ENCODE measurements at places on chromosomes 12 and 14.

- no peak for DNase-seq
These were observed 53.3 kb downstream of the BEGAIN start for GRCh38 chr14:100533656-100534485.

GRCh38 chr14:90697577-90698206 is 118.5 kb downstream of the TTC7B start:
- DNase-seq = peak; percentile 69

DNA sequence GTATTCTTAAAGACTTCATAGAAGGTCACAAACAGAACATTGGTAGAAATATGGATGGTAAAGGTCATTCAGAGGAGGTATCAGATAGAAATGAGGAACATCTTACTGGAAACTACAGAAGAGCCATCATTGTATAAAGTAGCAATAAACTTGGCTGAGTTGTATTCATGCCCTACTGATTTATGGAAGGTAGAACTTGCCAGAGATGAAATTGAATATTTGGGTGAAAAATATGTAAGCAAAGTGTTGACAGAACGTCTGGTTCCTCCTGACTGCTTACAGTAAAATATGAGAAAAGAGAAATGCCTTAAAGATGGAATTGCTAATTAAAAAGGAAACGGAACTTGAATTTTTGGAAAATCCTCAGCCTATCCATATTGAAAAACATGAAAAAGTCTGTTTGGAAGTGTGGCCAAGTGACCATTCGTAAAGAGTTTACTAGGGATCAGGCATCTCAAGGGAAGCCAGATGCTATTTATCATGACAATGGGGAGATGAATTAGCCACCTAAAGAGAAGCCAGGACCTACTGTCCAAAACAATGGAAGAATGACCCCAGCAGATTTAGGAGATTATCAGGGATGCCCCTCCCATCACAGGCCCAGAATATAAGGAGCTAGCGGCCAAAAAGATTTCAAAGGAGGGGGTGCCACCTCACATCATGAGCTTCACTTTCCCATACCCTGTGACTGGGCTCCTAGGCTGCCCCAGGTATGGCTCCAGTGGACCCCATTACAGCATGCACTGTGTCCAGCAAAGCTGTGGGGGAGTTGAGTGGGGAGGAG is 189.3 kb downstream of the ITPR2 start:
- no peak for DNase-seq

DNA sequence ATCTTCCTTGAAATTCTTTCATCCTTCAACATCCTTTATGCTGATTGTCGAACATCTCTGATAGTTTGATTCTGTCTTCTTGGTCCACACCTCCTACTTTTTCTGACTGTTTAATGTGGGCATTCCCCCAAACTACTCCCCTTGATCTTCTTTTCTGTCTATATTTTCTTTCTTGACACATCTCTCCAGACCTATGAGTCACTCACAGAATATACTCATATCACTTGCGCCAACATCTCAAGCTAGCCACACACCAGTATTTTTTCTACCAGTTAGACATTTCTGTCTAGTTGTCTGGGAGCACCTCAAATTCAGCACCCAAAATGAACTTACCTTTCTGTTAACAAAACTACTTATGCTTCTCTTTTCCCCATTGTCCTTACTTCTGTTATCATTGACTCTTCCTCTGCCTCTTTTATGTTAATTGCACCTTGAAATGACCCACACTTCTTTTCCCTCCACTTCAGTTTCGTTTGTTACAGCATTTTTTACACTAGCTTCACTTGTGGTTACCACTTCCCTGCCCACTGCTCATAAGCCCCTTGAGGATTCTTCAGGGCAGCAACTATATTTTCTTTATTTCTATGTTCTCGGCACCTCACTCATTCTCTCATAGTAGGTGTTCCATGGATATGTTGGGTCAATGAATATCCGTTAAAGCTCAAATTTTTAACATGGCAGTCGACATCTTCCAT is 33.5 kb downstream of the TSHR start:
- no peak for DNase-seq

DNA sequence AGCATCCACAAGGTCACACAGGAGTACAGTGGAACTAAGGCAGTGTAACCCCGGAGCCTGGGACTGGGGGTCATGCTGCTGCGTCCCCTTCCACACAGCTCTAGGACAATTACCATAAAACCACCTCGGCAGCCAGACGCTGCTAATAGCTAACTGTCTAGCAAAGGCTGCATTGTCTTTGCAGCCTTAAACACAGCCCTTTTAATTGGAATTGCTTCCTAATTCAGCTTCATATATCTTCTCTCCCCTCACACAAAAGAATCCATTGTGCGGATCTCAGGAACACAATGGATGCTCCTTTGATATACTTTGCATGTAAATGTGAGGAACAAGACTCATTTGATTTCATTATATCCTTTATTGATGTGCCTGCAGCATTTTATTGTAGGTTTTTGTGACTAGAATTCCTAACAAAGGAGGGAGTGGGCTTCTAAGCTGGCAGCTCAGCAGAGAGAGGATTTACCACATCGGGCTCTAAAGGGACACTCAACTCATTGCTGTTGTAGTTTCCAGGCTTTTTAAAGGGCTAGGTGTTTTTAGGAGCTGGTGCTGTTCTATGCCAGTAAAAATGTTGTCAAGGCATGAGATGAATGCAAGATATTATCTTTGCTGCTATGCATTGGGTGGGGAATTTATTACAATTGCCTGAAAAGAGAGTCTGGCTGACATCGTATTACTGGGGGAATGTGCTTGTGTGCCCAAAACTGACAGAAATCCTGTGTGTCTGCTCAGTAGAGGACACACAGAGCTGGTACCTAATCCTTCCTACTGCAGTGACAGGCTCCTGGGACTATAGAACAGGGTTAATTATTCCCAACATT is 30.4 kb upstream of the DACT1 start:
- DNase-seq = no peak

DNA sequence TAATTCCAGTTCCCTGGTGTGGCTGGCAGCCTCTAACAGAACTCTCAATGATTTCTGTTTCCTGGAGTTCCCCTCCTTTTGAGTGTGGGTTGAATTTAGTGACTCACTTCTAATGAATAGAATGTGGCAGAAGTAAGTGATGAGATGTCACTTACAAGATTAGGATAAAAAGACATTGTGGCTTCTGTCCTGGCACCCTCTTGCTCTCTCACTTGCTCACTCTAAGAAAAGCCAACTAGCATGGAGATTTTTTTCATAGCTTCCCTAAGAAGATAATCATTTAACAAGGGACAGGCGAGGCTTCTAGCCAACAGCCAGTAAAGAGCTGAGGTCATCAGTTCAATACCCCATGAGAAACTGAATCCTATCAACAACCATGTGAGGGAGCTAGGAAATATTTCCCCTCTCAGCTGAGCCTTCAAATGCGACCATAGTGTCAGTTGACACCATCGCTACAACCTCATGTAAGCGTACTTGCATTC is 156.7 kb downstream of the TMTC3 start:
- DNase-seq = no peak

GRCh38 chr14:95297832-95298231 is 21.9 kb downstream of the CLMN start:
- DNase-seq = no peak

- DNase-seq = no peak
These were observed 367.3 kb downstream of the C12orf50 start for GRCh38 chr12:87661786-87662377.

GRCh38 chr12:81874586-81874985 is 115.4 kb upstream of the PPFIA2 start:
- DNase-seq = no peak

- DNase-seq = no peak
These were observed 13.1 kb upstream of the LGR5 start for GRCh38 chr12:71426300-71427047.

GRCh38 chr14:104870368-104871144 is 5.5 kb downstream of the CEP170B start:
- no peak for DNase-seq

DNA sequence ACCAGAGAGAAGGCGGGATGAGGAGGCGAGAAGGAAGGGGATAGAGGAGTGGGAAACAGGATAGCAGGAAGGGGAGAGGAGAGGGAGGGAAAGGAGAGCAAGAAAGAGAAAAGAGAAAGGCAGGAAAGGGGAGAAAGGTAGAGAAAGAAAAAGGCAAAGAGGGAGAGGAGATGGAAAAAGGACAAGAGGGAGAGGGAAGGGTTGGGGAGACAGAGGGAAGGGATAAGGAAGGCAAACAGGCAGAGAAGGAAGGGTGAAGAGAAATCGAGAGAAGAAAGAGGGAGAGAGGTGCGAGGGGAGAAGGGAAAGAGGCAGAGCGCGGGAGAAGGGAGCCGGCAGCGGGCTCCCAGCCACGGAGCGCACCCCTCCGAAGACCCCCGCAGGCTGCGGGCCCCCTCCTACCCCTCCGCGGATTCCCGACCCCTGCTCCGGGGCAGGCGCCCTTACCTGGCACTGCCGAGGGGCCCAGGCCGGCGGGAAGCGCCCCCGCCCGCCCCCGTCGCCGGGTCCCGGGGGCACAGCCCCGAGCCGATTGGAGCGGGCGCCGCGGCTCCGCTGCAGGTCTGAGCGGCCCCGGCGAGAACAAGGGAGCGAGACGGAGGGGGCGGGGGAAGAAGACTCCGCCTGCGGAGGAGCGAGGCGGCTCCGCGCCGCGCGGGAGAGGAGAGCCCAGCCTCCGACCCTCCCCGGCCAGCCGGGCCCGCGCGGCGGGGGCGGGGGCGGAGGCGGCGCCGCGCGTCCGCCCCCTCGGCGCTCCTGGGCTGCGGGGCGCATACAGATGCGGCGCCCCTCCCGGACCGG is at the start of gene CDH24:
TSS of gene CDH24 (minus strand) at position 565 of the 801 bp plus-strand sequence. CDS start 1,787 bp downstream, outside the sequence.
- peak; percentile 74 for DNase-seq

- DNase-seq = no peak
These were observed 85.6 kb downstream of the DICER1 start for GRCh38 chr14:95071649-95072280.

DNA sequence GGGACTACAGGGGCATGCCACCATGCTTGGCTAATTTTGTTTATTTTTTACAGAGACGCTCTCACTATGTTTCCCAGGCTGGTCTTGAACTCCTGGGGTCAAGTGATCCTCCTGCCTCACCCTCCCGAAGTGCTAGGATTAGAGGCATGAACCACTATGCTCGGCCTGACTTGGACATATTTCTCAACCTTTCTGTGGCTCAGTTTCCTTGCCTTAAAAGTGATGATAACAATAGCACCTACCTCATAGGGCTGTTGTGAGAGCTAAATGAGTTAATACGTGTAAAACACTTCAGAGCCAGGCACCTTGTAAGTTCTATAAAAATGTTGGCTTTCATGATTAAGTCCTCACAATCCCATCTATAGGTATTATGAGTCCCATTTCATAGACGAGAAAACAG is 89.2 kb upstream of the METAP2 start:
- no peak for DNase-seq

GRCh38 chr14:25899197-25899596 is 698.6 kb downstream of the NOVA1 start:
- no peak for DNase-seq

- DNase-seq = no peak
These were observed 231.2 kb downstream of the PIK3C2G start for GRCh38 chr12:18492372-18493025.

- DNase-seq = no peak
These were observed 1.9 kb downstream of the CCDC38 start for GRCh38 chr12:95940514-95940913.

DNA sequence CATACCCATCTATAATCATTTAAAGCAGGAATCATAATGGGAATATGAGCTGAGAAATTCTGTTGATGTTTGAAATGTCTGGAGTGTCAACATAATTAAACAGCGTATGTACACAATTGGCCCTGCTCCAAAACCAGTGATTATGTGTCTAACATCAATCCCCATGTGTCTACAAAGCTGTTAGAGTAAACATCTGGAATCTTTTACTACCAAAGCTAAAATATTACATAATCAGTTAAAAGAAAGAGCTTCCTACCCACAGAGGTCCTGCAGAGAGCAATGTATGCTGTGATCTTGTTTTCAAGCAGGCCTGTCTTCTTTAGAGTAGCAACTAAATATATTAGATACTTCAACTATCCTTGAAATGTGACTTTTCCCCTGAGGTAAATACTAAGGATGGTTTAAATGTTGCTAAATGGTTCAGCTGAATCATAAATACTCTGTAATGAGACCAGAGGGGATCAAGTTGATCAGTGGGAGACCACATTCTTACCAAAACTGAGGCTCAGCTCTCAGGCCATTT is 74.3 kb downstream of the RASSF8 start:
- no peak for DNase-seq

- DNase-seq = no peak
These were observed 11.3 kb downstream of the BAZ1A start for GRCh38 chr14:34863844-34864243.

DNA sequence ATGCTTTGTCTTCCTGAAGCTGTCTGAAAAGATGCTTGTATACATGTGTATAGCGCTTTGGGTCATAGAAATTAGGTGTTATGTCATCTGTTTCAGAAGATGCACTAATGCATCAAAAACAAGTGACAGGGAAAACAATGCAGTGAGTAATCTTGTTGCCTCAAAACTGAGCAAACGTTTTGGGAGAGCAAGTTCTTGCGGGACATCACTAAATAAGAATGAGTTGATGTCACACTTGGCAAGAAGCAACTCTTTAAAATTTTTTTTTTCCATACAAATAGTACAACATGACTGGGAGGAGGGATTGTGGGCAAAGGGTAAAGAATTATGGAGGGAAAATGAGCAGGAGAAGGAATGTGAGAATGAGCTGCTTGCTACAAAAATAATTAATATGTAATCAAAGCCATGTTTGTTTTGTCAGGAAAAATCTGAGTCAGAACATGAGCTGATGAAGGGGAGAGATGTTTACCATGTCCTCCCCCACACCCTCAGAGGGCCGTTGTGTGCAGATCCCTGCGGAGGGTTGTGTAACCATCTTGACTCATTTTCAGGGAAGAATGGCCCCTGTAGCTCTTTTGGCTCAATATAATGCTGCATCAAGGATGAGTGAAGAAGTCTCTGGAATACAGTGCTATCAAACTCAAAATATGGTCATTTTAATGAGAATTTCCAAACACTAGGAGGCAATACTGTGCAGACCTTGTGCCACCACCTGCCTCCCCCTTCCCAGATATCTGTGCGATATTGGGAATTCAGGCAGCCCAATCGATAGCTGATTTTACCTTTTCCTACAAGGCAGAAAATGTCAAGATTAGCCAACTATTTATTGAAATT is 41.4 kb downstream of the BORCS5 start:
- DNase-seq = no peak

DNA sequence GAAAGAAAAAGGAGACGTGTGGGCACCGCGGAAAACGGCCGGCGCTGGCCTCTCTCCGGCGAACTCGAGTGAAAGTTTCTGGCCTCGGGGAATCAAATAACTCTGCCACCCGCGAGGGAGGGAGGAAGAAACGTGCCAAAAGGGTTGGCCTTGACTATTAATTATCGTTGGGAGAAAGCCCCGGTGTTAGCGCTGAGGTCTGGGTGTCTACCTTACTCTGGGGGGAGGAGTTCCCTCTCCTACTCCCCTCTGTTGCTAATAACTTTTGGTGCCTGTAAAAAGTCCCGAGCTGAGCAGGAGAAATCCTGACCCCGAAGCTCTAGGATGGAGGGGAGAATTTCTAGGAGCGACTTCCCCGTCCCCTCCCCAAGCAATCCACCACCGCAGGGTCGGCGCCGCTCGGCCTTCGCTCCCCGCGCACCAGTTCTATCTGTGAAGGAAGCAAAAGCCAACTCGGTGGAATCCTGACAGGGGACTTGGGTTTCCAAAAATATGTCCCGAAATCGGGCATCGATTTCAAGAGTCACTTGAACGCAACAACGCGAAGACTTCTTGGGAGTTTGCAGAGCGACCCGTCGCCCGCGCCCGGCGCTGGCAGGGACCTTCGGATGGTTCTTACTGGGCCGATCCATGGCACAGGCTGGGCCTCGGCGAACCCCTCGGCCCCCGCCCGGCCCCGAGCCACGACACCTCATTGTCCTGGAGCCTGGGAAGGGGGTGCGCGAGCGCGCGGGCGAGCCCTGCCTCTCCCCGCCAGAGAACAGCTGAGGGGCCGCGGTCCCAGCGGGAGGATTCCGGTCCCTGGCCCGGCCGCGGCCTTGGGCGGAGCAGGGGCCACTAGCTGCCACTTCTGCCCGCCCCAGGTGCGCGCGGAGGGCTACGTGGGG is 1.7 kb downstream of the OTX2 start:
- no peak for DNase-seq
